ENCODE measurements at places on chromosomes 2 and 18.

DNA sequence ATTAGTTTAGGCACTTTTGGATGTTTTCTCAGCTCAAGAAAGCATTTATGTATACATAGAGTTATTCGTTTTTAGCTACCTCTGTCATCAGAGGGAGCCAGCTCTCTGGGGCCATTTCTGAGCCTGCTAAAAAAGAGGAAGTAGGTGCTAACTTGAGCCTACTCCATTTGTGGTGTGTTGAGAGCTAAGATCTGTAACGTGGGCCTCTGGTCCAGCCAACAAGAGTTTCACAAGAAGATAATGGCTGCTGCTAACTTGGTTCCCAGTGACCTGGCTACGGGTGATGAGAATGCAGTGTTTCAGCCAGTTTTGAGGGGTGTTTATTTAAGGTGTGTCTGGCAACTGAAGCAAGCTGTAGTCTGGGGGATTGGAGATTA is 182.5 kb downstream of the PRKCE start:
- H3K36me3 ChIP-seq: no peaks in the 10 kb centered on the region
- peaks cover 40% of the 10 kb centered on the region for H3K4me1 ChIP-seq
- no peak for DNase-seq
- no peak overlapping the region for H3K4me3 ChIP-seq

DNA sequence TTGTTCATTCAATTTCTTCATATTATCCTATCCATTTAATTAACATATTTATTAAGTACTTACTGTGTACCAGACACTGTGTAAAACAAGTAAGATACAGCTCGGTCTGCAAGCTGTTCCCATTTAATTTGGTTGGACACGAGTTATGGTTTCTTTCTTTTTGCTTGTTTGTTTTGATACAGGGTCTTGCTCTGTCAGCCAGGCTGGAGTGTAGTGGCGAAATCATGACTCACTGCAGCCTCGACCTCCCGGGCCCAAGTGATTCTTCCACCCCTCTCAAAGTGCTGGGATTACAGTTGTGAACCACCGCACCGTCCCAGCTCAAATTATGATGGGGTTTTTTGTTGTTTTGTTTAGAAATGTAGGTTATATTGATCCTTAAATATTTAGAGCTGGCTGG is 9.0 kb downstream of the CYBRD1 start:
- H3K4me1 ChIP-seq: no peaks in the 10 kb centered on the region
- H3K27me3 ChIP-seq: no peaks in the 10 kb centered on the region
- no peak overlapping the region for H3K27ac ChIP-seq
- no peak overlapping the region for H3K4me3 ChIP-seq
- DNase-seq: no peak

- H3K4me1 ChIP-seq: peaks cover 17% of the 10 kb centered on the region
- H3K4me3 ChIP-seq: no peak overlapping the region
- no peaks in the 10 kb centered on the region for H3K36me3 ChIP-seq
- DNase-seq: no peak
- no peak overlapping the region for H3K27ac ChIP-seq
Observed at GRCh38 chr2:226832061-226832460, 3.8 kb upstream of the RHBDD1 start.

GRCh38 chr18:33750366-33750765 is 172.3 kb downstream of the ASXL3 start:
- H3K36me3 ChIP-seq: no peaks in the 10 kb centered on the region
- no peaks in the 10 kb centered on the region for H3K27me3 ChIP-seq
- no peak for DNase-seq
- no peaks in the 10 kb centered on the region for H3K4me1 ChIP-seq
- no peak overlapping the region for H3K4me3 ChIP-seq

Measured in spleen (tissue), 13 donors.